Chondrocyte (in vitro differentiated cells): ENCODE measurements at places on chromosomes 2 and 18. TPM values are rescaled to one million over a fixed set of nuclear protein-coding genes. Genes with fewer than 3 reads are reported as not detected.

Gene CYTIP
- 0.27 to 0.85 TPM in 2 of 3 replicates, not detected in the other for total RNA-seq

GRCh38 chr2:24245986-24246776, 71.3 kb downstream of the FAM228A start:
- no peak overlapping the region for H3K4me3 ChIP-seq
- no peaks in the 10 kb centered on the region for H3K27me3 ChIP-seq
- H3K4me1 ChIP-seq = peaks cover 4% of the 10 kb centered on the region
- H3K27ac ChIP-seq = no peak overlapping the region
- no peak for DNase-seq

Gene IL36A
- not detected in 3 replicates for total RNA-seq

Gene CABYR
- 8.1 to 11.5 TPM (median 9.8 TPM) in 3 replicates for total RNA-seq

Gene CYP27A1
- total RNA-seq = 1.7 to 5.2 TPM (median 4.7 TPM) in 3 replicates
